ENCODE measurements at places on chromosomes 13 and 19. TPM values are rescaled to one million over a fixed set of nuclear protein-coding genes. Genes with fewer than 3 reads are reported as not detected.

The ELSPBP1 gene
- total RNA-seq = not detected

The GPALPP1 gene
- total RNA-seq = 34.9 TPM

The ELAVL3 gene
- 0.12 TPM for total RNA-seq

The ENOX1 gene
- total RNA-seq = 4.2 TPM

The CBY2 gene
- not detected for total RNA-seq

The DLL3 gene
- 0.12 TPM for total RNA-seq

The CFAP97D2 gene
- not detected for total RNA-seq

The PSG6 gene
- not detected for total RNA-seq

The KLK13 gene
- total RNA-seq = not detected

The STOML3 gene
- total RNA-seq = not detected

The ZNF724 gene
- total RNA-seq = 11.6 TPM
